ENCODE measurements at places on chromosomes 6 and 20.

DNA sequence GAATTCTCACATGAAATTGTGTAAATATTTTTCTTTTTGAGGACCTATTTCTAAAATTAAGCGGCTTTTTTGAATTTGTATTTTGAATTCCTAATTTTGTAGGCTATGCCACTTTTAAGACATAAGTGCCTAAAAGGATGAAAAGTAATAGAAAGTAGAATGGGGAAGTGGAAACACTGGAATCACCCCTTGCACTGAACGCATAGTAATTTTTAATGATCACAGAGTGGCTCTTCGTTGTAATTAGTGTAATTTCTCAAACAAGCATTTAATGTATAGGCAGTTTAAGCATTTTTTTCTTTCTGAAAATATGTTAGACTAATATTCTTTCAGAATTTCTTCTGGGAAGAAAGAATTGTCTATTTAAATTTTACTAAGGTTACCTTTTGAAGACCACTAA lies 73.2 kb downstream of the ARID1B start:
- no peak for DNase-seq

GRCh38 chr20:60559462-60559861 lies 601.2 kb downstream of the CDH26 start:
- no peak for DNase-seq

DNA sequence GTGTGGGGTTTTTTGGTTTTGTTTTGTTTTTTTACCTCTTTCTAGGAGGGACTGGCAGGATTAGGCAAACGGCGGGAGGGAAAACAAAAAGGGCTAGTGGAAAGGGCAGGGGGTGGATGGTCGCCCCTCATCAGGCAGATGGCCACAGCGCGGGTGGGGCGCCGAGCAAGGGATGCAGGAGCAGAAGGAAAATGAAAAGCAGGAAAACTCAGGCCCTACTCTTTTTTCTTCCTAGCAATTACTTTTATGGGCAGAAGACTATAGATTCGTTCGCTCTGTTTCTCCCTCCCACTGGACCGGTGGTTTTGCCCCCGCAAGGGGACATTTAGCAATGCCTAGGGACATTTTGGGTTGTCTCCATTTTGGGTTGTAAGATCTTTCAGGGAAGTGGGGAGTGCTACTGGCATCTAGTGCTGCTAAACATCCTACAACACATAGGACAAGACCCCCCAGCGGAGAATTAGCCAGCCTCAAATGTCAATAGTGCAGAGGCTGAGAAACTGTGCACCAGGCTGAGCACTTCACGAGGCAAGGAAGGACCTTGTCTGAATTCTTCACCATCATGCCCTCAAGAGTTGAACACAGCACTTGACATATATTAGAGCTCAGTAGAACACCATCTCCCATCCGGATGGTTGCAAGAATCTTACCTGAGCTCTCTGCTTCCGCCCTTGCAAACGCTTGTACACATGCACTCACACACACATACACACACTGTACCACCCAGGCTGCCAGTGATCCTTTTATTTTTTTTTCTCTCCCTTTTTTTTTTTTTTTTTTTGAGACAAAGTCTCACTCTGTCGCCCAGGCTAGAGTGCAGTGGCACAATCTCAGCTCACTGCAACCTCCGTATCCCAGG lies 4.8 kb upstream of the ZMYND8 start:
- no peak for DNase-seq

DNA sequence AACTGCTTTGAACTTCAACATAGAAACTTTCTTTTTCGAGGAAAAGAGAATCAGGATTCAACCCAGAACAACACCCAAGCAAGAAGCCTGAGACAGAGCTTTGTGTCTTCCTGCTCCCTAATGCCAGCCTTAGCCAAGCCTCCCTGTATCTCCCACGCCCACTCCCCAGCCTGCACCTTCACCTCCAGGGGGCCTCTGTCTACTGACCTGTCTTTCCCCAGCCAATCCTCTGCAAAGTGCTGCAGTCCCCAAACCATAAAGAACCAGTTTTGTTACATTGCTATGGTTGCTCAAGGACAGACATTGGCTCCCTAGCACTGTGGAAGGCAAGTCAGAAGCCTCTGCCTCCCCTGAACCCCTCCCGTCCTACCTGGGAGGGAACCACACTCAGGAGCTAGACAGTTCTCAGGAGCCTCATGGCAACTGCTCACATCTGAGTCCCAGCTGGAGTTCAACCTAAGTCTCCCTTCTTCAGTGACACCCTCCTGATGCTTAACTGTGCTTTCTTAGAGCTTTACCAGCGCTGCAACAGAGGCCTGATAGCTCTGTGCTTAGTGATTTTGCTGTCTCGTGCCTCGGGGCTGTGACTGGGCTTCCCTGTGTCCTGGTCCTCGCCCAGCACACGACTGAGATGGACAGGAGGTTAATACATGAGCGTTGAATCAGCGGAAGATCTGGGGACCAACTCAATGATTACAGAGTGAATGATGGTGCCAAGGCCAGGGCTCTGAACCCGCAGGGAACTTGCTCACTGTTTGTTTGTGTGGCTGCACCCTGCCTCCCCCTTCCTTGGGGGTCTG lies 101.5 kb upstream of the DUSP22 start:
- DNase-seq = no peak

- DNase-seq = no peak
Measured at GRCh38 chr20:51562332-51563173, 20.0 kb upstream of the NFATC2 start.
